ENCODE measurements at places on chromosomes 11 and 22. TPM values are rescaled to one million over a fixed set of nuclear protein-coding genes. Genes with fewer than 3 reads are reported as not detected.

MFNG gene
- 8.0 TPM for total RNA-seq

APOA5 gene
- total RNA-seq, result not detected

SMC1B gene
- not detected for total RNA-seq

WNT7B gene
- total RNA-seq, result not detected

DNA sequence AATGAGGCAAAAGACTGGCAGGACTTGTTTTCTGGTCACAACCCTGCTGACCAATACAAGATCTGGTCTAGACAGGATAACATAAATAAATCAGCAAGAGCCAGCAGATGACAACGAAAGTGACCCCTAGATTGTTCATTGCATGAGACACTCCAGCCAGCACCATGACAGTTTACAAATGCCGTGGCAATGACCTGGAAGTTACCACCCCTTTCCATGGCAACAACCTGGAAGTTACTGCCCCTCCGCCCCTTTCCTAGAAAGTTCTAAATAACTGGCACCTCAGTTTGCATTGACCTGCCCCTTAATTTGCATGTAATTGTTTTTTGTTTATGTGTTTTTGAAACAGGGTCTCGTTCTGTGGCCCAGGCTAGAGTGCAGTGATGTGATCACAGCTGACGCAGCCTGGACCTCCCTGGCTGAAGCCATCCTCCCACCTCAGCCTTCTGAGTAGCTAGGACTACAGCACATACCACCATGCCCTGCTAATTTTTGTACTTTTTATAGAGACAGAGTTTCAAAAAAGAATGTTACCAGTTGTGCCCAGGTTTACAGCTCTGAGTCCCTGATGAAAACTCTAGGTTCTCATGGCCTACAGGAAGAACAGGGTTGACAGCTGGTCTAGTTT lies 38.1 kb upstream of the WT1 start:
- no peak for DNase-seq

GRCh38 chr11:70783356-70783755 lies 385.0 kb downstream of the CTTN start:
- no peak for DNase-seq

DNA sequence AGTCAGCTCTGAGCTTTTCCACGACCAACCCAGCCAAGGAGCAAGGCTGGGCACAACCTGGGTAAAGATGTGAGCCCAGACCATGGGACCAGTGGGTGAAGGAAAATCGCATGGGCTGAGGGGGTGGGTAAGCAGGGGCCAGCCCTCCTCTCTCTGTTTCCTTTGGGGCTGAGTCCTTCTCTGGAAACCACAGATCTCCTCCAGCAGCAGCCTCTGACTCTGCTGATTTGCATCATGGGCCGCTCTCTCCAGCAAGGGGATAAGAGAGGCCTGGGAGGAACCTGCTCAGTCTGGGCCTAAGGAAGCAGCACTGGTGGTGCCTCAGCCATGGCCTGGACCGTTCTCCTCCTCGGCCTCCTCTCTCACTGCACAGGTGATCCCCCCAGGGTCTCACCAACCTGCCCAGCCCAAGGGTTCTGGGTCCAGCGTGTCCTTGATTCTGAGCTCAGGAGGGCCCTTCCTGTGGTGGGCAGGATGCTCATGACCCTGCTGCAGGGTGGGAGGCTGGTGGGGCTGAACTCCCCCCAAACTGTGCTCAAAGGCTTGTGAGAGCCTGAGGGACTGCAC lies 67.8 kb downstream of the GGTLC2 start:
- no peak for DNase-seq

GRCh38 chr11:105821372-105821771 lies 200.7 kb downstream of the MSANTD4 start:
- no peak for DNase-seq

DNA sequence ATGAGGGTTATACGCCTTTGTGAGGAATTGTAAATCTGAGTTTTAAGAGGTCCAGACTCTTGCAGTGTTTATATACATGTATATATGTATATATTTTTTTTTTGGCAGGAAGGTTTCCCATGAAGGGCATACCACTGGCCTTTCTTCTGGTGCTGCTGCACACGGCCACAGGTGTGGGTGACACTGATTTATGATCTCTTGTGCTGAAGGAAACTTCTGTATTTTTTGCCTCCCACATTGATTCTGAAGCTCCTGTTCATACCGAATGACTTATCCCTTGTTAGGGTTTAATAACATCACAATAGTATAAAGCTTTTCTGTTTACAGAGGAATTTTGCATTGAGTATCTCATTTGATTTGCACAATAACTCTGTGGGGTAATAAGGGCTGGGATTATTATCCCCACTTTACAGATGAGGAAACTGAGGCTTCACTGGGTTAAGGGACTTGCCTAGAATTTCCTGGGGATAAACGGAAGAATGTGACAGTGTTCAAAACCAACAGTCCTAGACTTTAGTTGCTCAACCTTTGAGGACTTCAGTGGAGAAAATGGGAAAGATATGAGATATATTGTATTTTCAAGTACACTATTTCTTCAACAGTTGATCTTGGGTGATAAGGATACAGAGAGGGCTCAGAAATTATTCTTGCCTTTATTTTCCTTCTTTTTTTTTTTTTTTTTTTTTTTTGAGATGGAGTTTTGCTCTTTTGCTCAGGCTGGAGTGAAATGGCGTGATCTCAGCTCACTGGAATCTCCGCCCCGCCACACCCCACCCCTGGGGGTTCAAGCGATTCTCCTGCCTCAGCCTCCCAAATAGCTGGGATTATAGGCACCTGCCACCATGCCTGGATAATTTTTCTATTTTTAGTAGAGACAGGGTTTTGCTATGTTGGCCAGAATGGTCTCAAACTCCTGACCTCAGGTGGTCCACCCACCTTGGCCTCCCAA lies 70.1 kb downstream of the MICAL2 start:
- no peak for DNase-seq

- no peak for DNase-seq
Measured at GRCh38 chr11:99160447-99160846, 139.7 kb downstream of the CNTN5 start.

- DNase-seq, result peak; percentile 83
Measured at GRCh38 chr11:69298267-69299022, 4.5 kb downstream of the MYEOV start.

- DNase-seq, result no peak
Measured at GRCh38 chr11:100247704-100248103, 439.4 kb upstream of the ARHGAP42 start.

Measured in sigmoid colon (tissue), 7 donors.